ENCODE measurements at places on chromosomes 2 and 18.

GRCh38 chr18:41266204-41266603 is 688.8 kb upstream of the PIK3C3 start:
- DNase-seq: no peak

- DNase-seq: no peak
Measured at GRCh38 chr2:203534621-203535077, 452 bp downstream of the RAPH1 start.

DNA sequence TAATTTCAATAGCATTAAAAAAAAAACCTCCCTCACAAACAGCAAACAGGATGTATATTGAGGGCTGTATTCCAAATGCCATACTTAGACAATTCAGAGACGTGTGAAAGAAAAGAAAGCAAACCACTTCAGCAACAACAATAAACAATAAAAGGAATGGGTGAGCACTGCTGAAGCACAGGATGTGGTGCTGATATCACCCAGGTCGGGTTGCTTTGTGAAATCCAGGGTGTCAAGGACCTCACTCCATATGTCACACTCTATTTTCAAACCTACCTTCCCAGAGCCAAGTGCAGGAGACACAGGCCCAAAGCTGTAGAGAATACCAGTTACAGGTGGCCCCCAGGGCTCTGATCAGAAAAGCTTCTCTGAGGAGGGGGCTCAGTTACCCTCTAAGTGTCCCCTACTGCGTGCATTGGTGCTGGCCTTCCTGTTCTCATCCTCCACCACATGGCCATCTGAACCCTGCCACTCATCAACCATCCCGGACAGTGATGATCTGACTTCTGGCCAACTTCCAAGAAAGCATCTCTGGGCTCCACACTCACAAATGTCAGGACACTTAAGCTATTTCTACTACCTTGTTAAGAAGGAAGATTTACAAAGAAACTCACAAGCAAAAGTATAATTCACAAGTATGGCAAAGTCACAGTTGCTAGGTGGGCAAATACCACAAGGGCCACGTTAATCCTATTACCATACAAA is 363.0 kb downstream of the SS18 start:
- no peak for DNase-seq

DNA sequence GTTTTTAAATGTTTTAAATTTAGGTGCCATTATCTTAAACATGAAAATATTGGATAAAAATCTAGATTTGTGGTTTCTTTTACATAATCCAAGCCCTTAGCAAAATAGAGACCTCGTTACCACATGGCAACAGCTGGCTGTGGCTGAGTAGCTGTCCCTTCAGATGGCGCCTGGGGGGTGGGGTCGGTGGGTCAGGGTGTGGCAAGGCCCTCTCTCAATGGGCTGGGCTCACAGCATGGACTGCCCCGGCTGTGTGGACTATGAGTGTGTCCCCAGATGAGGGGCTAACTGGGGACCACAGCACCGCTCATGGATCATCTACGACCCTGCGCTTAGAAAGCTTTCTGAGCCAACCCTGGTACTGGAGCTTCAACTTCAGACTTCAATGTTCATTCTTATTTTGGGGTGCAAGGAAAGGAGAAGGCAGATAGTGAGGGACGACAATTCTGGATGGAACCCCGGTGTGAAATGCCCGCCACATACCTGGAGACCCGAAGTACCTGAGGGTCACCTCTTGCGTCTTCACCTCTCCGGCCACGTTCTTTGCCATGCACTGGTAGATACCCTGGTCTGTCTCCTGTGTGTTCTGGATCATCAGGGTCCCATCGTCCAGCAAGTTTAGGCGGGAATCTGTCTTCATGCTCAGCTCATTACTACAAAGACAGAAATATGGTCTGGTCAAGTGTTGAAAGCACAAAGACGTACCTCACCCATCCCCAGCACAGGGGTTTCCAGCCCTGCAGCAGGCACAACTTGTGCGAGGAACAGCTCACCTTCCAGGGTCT is 71.0 kb downstream of the PXDN start:
- DNase-seq: no peak

- no peak for DNase-seq
Measured at GRCh38 chr18:80204142-80204541, 43.2 kb downstream of the PARD6G start.

- no peak for DNase-seq
Measured at GRCh38 chr2:31384771-31385276, 29.7 kb downstream of the XDH start.

GRCh38 chr2:207184348-207184747 is 18.6 kb upstream of the KLF7 start:
- no peak for DNase-seq

GRCh38 chr2:37851428-37851827 is 73.7 kb upstream of the RMDN2 start:
- DNase-seq: no peak

- no peak for DNase-seq
Measured at GRCh38 chr2:230947908-230948365, 22.9 kb upstream of the GPR55 start.

DNA sequence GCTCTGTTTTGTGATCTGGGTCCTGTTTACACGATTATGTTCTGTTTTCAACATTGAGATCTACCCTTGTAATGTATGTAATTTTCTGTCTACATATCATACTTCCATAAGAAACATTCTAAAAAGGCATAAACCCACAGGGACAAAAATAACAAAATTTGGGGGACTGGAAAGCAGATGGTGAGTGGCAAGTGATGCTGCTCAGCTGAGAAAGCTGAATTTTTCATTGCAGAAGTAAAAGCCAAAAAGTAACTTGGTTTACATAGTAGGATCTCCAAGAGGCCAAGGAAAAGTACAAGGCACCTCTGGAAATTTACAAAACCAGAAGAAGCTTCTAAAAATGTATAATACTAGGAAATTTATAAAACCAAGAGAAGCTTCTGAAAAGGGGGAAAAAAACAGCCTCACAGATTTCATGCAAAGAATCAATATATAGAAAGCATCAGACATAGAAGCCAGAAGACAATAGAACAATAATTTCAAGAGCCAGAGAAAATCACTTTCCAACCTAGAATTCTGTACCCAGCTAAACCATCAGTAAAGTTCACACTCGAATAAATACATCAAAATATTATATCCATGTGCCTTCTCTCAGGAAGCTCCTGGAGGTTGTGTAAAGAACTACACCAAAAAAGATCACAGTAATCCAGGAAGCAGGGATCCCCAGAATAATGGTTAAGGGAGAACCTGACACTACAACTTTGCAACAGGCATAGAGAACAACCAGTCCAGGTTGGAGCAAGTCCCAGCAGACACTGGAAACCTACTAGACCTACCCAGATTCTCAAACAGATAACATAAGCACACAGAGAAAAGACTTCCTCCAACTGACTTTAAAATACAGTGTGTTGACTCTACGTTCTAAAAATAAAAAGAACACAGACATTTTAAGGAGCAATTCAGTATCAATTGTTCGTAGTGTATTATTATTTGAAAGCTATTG is 401.7 kb upstream of the HS6ST1 start:
- no peak for DNase-seq

- no peak for DNase-seq
Measured at GRCh38 chr18:2312440-2312839, 258.9 kb downstream of the METTL4 start.

- no peak for DNase-seq
Measured at GRCh38 chr2:11949732-11950523, 203.5 kb downstream of the LPIN1 start.

- DNase-seq: no peak
Measured at GRCh38 chr2:20450201-20450999, 3.5 kb downstream of the RHOB start.

DNA sequence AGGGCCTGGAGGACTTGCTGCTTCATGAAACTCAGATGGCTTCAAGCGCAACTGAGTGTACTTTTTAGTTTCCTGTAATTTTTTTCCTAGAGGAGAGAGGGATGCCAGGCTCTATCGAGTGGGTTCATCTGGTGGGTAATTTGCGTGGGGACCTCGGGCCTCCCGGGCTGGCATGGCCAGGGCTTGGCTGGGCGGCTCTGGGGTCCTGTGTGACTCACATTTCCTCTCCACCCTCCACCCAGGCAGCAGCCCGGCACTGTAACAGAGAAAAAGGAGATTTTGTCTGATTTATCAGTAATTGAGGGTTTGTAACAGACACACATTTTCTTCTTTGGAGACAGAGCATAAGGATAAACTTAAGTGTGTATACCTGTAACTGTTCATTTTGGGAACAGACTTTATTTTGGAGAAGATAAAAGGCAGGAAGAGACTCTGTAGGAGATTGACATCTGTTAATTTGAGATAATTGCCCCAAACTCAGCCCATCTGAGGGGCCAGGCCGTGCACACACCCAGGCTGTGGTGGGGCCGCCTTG is 64.3 kb downstream of the NFATC1 start:
- DNase-seq: no peak

DNA sequence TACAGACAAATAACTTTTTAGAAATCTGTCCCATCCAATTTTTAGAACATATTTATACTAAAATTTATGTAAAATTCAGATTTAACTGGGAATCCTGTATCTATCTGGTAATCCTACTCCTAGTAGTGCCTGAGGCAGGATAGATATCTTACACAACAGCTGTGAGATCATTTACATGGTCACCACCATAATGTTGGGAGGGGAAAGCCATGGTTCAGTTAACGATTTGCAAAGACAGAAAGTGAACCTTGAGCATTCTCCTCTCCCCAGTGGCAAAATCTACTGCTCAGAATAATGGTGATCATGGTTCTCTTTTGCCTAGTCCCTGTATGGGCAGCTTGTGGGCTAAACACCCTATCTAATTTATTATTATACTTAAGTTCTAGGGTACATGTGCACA is 7.7 kb upstream of the TMEM247 start:
- no peak for DNase-seq

GRCh38 chr2:45928946-45929345 is 277.5 kb downstream of the PRKCE start:
- DNase-seq: no peak
